Nephron progenitor cell (in vitro differentiated cells): ENCODE measurements at places on chromosomes 6 and 20.

DNA sequence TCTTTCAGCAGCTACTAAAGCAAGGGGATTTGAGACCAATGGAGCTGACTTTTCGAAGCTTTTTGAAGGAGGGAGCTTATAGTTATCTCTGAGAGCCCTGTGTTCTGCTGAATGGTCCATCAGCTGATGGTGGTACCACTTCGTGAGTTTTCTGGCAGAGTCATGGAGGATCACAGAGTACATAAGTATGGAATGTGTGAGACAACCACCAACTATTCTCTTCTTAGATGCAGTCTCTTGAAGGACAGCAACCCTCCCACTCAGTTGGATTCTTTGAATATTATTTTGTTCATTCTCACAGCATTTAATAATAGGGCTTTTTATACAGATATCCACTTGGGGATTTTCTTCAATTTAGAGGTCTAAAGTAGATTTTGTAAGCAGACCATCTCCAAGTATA is 75.3 kb downstream of the ELOVL2 start:
- no peak for DNase-seq

GRCh38 chr20:6665621-6666355 is 101.7 kb upstream of the BMP2 start:
- DNase-seq, result no peak

DNA sequence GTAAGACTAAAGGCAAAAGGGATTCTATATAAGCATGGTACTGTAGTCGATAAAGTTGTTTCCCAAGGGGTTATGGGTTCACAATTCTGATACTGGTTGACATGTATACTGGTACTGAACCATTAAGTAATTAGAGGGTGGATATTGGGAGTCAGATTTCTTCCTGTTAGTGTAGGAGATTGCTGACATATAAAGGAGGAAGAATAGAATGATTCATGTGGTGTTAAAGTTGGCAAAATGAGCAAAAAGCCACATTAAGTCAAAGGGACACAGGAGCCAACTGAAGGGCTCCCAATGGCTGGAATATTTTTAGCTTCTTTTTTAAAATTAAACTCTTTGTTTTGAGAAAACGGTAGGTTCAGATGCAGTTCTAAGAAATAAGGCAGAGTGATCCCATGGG is 161.8 kb upstream of the PRND start:
- DNase-seq, result no peak

DNA sequence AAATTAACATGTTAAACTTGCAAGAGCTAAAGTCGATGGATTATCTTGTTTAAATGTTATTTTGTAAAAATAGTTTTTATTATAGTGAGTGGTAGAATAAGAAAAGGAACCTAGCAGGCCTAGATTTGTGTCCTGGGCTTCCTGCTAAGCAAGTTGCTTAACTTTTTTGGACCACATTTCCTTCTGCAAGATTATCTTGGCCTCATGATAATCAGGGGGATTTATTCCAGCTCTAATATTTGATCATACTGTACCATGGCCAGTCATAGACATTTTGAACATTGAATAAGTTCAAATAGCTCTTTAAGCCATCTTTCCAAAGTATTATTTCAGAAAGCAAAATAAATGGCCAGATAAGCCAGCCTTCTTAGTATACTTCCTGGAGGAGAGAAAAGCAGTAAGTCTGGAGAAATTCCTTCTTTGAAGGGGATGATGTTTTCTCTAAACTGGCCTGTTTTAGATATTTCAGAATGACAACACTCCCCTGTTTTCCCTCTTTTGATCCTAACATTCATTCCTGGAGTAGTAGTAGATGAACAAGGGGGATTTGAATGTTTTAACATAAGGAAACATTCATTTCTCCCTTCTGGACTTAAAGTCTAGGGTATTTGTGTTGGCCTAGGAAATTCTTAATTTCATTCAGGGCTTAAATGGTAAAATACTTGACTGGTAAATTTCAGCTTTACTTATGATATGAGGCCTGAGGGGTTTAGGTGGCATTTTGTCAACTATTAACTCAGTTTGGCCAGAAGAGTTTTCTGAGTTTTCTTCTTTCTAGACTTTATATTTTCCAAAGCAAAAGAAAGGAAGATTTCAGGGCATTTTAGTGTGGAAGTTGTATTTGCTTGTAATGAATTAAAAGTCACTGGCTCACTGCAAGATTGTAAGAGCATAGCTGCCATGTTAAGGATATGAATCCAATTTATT is 108.8 kb upstream of the SCGN start:
- no peak for DNase-seq

GRCh38 chr6:31441365-31442267 is 38.2 kb downstream of the MICA start:
- DNase-seq, result peak; percentile 88

- no peak for DNase-seq
Observed at GRCh38 chr6:17149571-17149970, 47.7 kb downstream of the STMND1 start.

GRCh38 chr6:133551436-133551835 is 310.3 kb downstream of the EYA4 start:
- no peak for DNase-seq

DNA sequence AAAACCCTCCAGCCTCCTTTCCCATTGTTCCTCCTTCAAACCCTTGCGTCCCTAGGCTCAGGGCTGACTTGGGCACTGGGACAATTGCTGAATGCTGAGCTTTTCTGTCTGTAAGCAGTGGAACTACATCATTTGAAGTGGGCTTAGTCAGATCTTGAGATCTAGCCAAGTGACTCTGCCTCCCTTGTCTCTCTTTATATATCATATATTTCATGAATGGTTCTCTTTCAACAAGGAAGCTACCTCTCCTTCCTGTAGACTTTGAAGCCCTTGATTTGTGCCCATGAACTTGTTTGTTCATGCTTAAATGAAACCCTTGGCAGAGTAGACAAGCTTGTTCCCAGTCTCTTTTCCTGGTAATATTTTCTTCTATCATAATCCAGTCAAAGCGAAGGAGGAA is 60.0 kb upstream of the KIF13A start:
- DNase-seq, result no peak

GRCh38 chr6:80357674-80358073 is 251.2 kb downstream of the BCKDHB start:
- DNase-seq, result no peak

DNA sequence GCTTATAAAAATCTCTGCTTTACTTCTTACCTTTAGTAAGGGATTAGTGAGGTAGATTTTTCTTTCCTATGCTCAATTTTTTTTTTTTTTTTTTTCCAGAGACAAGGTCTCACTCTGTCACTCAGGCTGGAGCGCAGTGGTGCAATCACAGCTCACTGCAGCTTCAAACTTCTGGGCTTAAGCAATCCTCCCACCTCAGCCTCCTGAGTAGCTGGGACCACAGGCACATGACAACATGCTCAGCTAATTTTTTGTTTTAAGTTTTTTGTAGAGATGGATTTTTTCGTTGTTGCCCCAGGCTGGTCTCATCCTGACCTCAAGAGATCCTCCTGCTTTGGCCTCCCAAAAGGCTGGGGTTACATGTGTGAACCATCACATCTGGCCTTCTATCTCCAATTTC is 58.9 kb upstream of the RREB1 start:
- no peak for DNase-seq

DNA sequence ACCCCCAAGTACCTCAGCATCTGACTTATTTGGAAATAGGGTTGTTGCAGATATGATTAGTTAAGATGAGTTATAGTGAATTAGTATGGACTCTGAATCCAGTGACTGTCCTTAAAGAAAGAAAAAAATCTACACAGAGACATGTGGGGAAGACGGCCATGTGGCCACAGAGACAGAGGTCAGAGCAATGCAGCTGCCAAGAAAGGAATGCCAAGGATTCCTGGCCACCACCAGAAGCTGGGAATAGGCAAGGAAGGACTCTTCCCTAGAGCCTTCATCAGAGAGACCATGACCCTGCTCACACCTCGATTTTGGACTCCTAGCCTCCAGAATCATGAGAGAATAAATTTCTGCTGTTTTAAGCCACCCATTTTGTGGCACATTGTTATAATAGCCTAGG is 81.8 kb downstream of the FYN start:
- no peak for DNase-seq

GRCh38 chr6:157791450-157791849 is 31.6 kb upstream of the SNX9 start:
- DNase-seq, result no peak

- no peak for DNase-seq
Observed at GRCh38 chr6:45843848-45844521, 171.7 kb downstream of the CLIC5 start.
